ENCODE measurements at places on chromosomes 7 and 10. TPM values are rescaled to one million over a fixed set of nuclear protein-coding genes. Genes with fewer than 3 reads are reported as not detected.

DNA sequence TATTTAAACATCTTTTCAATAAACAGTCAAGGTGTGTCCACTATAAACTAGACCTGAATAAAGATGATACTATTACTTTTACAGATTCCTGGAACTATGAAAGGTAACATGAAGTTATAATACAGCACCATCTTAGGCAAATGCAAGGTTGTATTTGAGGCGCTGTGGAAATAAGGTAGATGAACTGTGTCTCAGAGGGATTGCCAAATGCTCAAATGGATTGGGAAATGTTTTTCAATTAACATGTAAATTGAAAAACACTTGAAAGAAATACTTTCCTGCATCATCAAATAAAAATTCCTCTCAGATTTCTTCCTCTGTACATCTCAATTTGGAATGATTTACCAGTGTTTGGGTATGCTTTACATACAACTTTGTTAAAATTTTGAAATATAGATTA, 139.4 kb downstream of the DKK1 start:
- no peak overlapping the region for H3K4me3 ChIP-seq
- H3K27ac ChIP-seq, result no peak overlapping the region
- no peaks in the 10 kb centered on the region for H3K36me3 ChIP-seq
- H3K4me1 ChIP-seq, result no peaks in the 10 kb centered on the region
- no peaks in the 10 kb centered on the region for H3K27me3 ChIP-seq

DNA sequence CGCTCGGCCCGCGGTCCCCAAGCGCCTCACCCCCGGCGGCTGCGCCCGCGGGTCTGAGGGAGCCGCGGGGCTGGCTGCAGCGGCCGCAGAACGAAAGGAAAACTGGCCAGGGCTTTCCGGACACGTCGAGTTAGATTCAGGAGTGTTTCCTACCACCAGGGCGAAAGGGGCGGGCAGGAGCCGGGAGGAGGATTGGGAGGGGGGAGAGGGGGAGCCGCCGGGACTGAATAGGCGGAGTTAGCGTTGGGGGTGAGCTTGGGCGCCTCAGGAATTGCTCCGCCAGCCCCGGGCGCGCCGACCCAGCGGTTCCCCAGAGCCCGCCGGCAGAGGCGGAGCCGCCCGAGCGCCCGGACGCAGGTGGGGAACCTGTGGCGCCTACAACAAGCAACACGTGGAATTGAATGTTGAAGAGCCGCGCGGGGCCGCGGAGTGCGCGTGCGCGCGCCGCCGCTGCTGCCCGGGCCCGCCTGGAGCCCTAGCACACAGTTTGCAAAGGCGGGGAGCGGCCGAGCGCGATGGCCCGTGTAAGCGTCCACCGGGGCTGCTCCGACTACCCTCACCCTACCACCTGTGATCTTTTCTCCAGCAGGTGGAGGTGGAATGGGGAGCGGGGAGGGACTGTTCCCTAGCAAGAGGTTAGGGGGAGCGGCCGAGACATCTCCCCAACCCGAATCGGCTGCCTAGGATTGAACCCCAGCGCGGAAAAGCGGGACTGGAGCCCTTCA, at the start of gene CADPS2:
Gene CADPS2, minus strand, starts transcription at position 104 of the 725 bp plus-strand sequence. CDS start 123 bp downstream, outside the sequence.
- peak within 1 kb of the TSS; percentile 79 for H3K4me3 ChIP-seq
- H3K27ac ChIP-seq, result no peak within 1 kb of the TSS
- DNase-seq, result peak; percentile 59
- H3K27me3 ChIP-seq, result peaks cover 3% of the 10 kb centered on the region
- H3K4me1 ChIP-seq, result peaks cover 9% of the 10 kb centered on the region
- H3K36me3 ChIP-seq, result no peaks in the 10 kb centered on the region

GRCh38 chr7:44914992-44915607, 29.8 kb upstream of the PURB start:
- no peaks in the 10 kb centered on the region for H3K36me3 ChIP-seq
- H3K27me3 ChIP-seq, result no peaks in the 10 kb centered on the region
- no peak overlapping the region for H3K27ac ChIP-seq
- no peak overlapping the region for H3K4me3 ChIP-seq
- H3K4me1 ChIP-seq, result no peaks in the 10 kb centered on the region

The SEMA4G gene
- total RNA-seq, result 7.6 TPM

GRCh38 chr10:44804661-44805060, 106.5 kb upstream of the TMEM72 start:
- no peaks in the 10 kb centered on the region for H3K4me1 ChIP-seq
- no peak overlapping the region for H3K4me3 ChIP-seq
- H3K27me3 ChIP-seq, result no peaks in the 10 kb centered on the region
- H3K36me3 ChIP-seq, result no peaks in the 10 kb centered on the region

DNA sequence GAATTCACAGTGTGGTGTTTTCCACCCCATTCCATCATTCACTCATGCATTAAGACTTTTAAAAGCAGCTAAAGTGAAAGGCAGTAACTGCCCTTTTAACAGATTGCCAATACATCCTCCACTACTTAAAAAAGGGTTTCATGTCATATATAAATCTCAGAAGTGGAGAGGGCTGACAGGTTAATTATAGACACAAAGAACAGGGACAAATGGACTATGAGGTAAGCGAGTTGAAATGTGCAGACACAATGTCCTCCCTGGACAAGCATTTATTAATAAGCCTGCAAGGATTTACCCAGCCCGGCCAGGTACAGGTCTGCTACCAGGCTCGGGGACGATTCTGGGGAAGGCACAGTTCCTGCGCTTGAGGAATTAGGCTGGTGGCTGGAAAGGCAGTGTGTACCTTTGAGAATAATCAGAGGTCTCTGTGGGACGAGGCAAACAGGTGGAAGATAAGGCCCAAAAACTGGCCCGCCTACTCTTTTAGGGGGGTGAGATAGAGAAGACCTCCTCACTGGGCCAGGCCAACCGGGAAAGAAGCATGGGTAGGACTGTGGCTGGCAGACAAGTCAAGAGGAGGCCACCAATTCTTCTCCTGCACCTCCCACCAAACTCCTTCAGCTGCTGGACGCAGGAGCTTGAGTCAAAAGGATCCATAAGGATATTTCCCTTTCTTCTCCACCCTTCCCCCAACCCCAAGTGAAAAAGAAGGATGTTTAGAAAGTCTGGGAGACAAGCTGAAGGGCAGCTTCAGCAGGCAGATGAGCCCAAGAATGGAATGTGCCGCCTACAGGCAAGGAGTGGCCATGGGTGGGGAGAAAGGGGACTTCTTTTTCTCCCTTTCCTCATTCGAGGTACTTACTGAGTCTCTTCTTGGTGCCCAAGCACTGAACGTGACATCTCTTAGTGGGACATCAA, 1.5 kb downstream of the PDLIM1 start:
- no peaks in the 10 kb centered on the region for H3K36me3 ChIP-seq
- H3K27me3 ChIP-seq, result peaks cover 5% of the 10 kb centered on the region
- H3K4me3 ChIP-seq, result peak overlapping the region; percentile 93

DNA sequence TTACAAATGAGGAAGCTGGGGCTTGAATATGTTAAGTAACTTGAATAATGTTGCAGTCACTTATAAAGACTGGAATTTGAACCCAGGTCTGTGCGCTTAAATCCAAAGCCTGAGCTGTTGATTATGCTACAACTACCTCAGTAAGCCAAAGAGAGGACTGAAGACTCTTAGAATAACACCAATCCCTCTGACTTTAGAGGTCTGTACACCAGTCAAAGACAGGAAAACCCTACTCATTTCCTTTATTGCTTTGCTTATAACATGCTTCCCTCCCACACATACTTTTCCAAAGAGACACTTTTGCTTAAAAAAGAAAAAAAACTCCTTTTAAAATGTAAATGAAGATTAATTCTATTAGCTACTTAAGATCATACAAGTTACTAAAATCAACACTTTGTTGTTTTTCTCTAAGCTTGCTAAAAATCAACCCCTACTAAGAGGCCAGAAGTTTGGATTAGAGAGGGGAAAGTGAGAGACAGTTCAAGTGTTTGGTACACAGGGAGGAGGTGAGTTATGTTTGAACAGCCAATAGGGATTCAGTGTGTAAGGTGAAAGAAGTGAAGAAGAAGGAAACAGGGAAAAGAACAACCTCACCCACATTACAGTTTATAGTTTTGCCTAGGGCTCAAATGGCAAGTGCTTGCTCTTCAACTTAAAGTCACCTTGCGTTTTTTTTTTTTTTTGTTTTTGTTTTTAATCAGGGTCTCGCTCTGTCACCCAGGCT, 74.8 kb downstream of the MDH2 start:
- no peaks in the 10 kb centered on the region for H3K27me3 ChIP-seq
- H3K36me3 ChIP-seq, result no peaks in the 10 kb centered on the region
- H3K27ac ChIP-seq, result no peak overlapping the region
- no peaks in the 10 kb centered on the region for H3K4me1 ChIP-seq

The VSIR gene
- not detected for total RNA-seq

GRCh38 chr10:71366690-71367089, 30.0 kb upstream of the CDH23 start:
- H3K4me1 ChIP-seq, result no peaks in the 10 kb centered on the region
- no peak overlapping the region for H3K27ac ChIP-seq
- no peak for DNase-seq
- peaks cover 7% of the 10 kb centered on the region for H3K36me3 ChIP-seq
- H3K27me3 ChIP-seq, result no peaks in the 10 kb centered on the region

DNA sequence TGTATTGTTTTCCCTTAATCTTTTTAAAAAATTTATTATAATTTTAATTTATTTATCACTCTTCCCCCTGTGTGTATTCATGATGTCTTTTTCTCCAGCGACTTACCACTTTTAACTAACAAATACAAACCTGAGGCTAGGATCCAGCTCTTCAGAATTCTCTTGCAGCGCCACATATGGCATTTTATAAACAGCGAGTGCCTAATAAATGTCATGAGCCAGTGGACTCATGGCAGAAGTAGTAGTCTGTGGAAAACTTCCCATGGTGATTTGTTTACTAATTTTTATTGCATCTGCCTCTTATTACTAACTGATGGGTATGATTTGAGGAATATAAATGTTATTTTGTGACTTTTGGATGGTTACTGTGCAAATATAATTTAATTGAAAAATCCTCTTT, 102.9 kb downstream of the EXOC4 start:
- peaks cover 2% of the 10 kb centered on the region for H3K4me1 ChIP-seq
- DNase-seq, result no peak
- H3K27me3 ChIP-seq, result no peaks in the 10 kb centered on the region
- H3K27ac ChIP-seq, result no peak overlapping the region

GRCh38 chr7:18109762-18110161, 82.1 kb upstream of the PRPS1L1 start:
- no peaks in the 10 kb centered on the region for H3K36me3 ChIP-seq
- H3K27me3 ChIP-seq, result no peaks in the 10 kb centered on the region
- no peak overlapping the region for H3K4me3 ChIP-seq
- H3K27ac ChIP-seq, result no peak overlapping the region
- no peak for DNase-seq

The ASL gene
- total RNA-seq, result 23.3 TPM

The MINDY4 gene
- total RNA-seq, result 3.6 TPM

The FAM237B gene
- not detected for total RNA-seq

DNA sequence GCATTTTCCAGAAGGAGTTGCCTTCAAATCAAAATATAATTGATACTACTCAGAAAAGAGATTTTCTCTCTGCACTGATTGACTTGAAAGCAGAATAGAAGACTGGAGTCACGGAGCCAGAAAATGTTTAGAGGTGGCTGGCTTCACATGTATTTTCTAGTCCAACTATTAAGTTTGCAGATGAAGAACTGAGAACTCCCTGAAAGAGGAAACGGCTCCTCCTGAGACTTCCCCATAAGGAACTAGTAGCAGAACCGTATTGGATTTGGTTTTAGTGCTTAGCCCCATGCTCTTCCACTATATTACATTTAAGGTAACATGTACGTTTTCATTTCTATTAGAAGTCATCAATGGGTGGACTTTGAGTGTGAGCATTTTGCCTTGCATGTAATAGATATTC, 946.3 kb downstream of the CNTNAP2 start:
- no peak overlapping the region for H3K27ac ChIP-seq
- no peaks in the 10 kb centered on the region for H3K4me1 ChIP-seq
- no peak overlapping the region for H3K4me3 ChIP-seq
- H3K36me3 ChIP-seq, result no peaks in the 10 kb centered on the region
- no peaks in the 10 kb centered on the region for H3K27me3 ChIP-seq
- no peak for DNase-seq
